ENCODE measurements at places on chromosomes 6 and 20.

DNA sequence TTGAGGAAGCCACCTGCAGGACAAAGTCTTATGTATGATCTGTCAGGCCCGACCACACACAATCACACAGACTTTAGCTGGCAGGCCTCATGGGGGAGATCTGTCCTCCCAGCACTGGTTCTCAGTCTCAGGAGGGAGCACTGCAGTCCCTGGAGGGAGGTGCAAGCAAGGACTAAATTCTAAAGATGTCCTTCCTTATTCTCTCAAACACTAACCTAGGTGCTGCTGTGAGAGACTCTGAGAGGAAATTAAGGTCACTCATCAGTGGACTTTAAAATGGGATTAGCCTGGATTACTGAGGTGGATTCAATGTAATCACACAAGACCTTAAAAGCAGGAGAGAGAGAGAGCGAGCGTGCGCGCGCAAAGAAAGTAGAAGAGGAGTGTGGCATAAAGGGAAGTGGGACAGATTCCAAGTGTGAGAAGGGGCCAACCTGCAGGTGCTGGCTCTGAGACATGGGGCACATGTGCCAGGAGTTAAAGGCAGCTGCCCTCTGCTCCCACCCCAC, 14.3 kb downstream of the GLO1 start:
- no peak for DNase-seq

- no peak for DNase-seq
These were observed 78.5 kb downstream of the AGPAT4 start for GRCh38 chr6:161195386-161195785.

GRCh38 chr20:36823121-36823520, 49.6 kb upstream of the DSN1 start:
- no peak for DNase-seq

- DNase-seq = no peak
These were observed 121.7 kb downstream of the BCAS1 start for GRCh38 chr20:53948383-53949318.

DNA sequence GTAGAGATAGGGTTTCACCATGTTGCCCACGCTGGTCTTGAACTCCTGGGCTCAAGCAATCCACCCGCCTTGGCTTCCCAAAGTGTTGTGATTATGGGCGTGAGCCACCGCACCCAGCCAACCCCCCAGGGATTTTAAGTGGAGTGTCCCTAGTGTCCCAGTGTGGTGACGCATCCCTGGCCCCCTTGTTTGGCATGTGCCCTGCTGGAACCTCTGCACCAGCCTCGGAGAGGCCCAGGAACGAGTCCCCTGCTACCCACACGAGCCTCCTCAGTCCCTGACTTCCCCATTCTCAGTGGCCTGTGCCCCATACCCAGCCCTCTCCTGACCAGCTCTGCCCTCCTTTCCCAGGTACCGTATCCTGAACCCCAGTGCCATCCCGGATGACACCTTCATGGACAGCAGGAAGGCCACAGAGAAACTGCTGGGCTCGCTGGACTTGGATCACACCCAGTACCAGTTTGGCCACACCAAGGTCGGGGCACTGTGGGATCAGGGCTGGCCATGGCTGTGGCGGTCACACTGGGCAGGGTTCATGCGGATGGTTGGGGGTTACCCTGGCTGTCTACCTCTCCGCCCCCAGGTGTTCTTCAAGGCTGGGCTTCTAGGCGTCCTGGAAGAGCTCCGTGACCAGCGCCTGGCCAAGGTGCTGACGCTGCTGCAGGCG, 37.2 kb downstream of the MYH7B start:
- DNase-seq = no peak

DNA sequence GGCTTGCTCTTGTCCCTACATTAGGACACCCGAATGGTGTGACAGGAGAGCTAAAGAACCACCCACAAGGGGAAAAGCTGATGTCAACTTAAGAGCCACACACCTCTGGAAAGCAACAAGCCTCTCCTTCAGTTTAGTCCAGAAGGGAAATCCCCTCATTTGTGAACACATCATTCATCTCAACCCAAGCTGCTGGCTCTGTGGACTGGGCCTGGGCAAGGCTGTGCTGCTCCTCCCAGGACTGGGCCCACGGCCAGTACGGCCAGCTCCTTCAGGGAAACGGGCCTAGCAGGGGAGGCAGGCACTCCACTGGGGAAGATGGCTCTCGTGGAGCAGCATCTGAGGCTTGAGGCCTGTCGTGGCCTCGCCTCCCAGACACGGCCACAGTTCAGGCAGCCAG, 12.8 kb upstream of the SLC4A11 start:
- no peak for DNase-seq

DNA sequence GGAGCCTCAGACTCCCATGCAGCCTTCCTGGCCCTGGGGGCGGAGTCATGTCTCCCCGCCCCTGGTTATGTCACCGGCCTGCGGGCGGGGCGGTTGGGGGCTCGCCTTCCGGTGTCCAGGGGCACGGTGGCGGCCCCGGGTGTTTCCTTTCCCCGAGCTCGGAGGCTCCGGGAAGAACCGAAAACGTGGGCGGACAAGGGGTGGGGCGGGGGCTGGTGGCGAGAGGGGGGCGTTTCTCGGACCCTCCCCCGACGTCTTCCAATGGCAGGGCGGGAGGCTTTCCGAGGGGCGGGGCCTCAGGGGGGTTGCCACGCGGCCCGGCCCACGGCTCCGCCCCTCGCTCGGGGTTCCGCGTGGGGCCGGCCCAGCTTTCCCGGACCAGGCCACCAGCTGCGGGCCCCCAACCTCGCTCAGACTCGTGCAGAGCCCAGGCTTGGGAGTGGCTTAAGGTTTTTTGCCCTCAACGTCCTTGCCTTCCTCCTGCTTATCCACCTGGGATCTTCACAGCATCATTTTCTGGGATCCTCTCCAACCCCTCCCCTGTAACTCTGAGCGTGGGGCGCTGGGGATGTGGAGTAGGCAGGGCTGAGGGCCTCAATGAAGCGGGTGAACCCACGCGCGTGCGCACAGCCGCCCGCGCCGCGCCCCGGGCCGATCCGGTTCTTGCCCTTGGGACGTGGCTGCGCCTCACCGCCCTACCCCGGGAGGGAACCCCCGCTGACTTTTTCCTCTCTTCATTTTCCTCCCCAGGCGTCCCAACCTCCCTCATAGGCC, 2.1 kb upstream of the NRN1 start:
- no peak for DNase-seq

GRCh38 chr6:21529431-21529830, 64.1 kb upstream of the SOX4 start:
- DNase-seq = no peak

DNA sequence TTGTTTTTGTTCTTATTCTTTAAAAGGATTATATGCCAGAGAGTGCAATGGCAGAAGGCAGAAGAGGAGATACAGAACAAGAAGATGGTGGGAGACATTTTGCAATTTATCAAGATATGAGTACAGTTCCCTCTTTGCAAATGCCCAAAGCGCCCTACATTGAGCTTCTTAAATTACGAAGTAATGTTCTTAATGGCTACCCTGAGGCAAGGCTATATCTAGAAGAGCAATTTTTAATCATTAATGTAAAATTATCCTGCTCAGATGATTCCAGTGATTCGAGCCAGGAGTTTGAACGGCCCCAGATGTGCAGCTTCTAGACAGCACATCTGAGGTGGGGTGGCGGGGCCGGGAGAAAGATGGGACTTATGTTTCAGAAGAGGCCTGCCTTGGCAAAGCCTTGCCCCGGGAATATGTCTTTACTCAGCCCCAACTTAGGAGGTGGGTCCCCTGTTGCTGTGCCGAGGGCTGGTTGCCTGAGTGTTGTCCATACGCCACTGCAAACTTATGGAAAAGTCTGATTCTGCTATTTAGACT, 84.9 kb upstream of the MLN start:
- DNase-seq = no peak

GRCh38 chr6:467671-468082, 76.1 kb downstream of the IRF4 start:
- DNase-seq = no peak

DNA sequence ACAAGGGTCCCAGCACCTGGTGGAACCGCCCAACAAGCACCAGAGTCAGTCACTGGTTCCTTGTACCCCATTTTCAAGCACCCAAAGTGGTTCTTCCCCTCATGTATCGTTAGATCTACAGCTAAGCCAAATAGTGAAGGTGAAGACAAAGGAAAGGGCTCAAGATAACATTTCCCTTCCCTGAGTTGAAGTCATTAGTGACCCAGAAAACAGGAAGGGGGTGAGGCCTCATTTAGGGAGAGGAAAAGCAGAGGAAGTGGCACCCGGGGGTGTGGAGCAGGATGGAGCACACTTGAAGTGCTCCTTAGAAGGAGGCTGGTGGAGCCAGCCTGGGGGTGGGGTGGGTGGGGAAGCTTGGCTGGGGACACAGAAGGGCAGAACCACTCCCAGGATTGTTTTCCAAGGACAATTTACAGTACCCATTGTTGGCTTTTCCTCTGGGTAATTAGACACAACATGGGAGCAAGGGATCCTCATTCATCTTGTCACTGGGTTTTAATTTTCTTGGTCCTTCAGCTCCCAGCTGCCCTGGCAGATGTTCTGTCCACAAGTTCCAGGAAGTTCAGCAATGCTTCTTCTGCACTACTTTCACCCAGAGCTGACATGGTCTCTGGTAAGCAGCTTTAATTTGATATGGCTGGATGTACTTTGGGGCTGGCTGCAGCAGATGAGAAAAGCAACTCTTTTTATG, 73.3 kb upstream of the CD93 start:
- DNase-seq = no peak

- no peak for DNase-seq
These were observed 27.6 kb downstream of the BCKDHB start for GRCh38 chr6:80134065-80134464.

- no peak for DNase-seq
These were observed 33.4 kb upstream of the SLC22A1 start for GRCh38 chr6:160088069-160088783.

- DNase-seq = no peak
These were observed 3.7 kb upstream of the TMEM242 start for GRCh38 chr6:157326979-157327378.

DNA sequence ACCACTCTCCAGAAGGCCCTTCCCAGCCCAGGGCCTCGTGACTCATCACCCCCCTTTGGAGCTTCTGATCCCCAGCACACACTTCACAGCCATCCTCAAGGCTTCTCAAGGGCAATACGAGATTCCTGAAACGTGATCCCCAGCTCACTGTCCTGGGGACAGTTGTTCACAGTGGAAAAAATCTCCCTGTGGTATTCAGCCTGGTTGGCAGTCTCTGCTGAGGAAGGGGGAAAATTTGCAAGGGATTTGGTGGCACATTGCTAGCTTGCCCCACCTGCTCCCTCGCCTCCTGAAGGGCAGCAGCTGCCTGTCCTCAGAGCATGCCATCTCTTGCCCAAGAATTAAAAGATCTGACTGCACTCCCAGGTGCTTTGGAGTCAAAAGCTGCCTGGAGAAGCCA, 20.7 kb upstream of the PKHD1 start:
- no peak for DNase-seq

GRCh38 chr20:57902473-57902872, 192.7 kb upstream of the PMEPA1 start:
- no peak for DNase-seq

DNA sequence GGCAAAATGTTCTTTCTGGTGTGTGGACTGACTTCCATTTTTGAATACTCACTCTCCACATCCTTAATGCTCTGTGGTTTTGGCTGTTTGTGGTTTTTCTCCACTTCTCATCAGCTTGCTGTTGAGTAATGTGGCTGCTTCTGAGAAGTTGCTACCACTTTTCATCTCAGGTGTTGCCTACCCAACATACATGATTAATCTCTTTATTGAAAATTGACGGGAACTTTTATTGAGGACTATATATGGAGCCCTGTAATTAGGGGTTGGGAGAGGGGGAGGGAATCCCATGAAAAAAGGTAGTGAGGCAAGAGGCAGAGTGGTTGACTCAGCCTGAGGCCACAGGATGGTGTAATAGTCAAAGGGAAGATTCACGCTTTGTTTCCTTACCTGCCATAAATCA, 17.6 kb downstream of the IL22RA2 start:
- peak; percentile 5 for DNase-seq

- peak; percentile 57 for DNase-seq
These were observed 993 bp downstream of the STX16 start for GRCh38 chr20:58651946-58652605.

DNA sequence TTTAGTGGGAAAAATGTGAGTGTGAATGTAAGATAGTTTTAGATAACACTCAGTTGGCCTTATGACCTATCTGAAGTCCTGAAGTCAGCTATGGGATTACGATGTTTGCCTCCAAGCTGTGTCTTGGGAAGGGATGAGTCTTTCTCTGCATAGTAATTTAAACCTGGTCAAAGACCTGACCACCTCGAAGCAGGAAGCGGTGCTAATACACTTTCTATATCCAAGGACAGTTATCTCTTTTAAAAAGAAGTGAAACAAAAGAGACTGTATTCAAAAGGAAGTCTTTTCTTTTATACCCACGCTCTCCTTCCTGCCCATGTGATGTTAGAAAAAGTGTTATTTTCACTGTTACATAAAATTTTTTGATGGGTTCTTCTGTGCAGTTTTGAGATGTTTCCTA, 94.9 kb downstream of the JARID2 start:
- DNase-seq = no peak

- DNase-seq = no peak
These were observed 48.7 kb upstream of the CDH4 start for GRCh38 chr20:61203320-61203719.

DNA sequence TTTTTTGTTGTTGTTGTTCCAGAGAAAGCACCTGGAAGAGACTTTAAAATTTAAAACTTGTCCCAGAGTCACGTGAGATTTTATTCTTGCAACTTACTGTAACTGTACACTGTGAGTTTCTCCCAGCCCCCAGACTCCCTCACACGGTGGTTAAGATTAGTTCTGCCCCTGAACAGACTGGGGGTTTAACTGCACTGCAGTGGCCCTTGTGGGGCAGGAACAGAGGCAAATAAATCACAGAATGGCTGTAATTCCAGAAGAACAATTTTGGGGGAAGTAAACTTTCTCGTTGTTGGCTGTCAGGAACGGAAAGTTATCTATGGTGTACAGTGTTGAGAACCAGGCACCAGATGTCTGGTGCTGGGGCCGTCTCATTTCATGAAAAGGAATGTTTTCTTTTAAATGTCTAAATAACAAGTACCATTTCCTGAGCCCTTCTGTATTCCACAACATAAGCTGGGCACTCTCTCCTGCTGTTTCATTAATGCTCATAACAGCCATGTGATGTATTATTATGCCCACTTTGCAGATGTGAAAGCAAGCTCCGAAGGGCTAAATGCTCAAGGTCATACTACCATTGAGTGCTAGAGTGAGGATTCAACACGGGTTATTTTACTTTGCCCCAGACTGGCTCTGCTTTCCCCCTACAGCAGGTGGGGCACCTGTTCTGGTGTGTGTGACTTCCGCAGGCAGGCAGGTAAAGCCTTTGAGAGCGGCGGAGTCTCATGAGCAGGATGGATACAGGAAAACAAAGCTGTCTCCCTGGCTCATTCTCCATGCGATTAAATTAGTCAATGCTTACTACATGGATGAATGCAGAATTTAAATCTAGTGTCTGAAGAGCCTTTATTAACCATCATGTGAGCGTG, 30.5 kb downstream of the CNKSR3 start:
- DNase-seq = no peak

DNA sequence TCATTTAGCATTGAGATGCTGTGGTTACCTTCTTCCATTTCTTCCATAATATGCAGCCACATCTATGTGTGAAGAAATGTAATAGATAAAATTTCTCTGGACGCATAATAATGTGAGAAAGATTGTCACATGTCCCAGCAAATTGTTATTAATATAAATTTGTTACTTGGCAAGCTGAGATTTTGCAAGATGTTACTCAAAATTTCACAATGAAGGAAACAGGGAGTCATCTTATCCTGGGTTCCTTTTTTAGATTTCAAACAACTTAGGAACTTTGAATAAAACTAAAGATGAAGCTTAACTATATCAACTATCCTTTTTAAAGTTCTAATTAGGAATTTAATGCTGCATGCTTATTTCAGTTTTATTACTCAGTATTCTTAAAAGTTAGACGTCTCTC, 3.6 kb downstream of the ESR1 start:
- DNase-seq = no peak
